ENCODE measurements at places on chromosomes 7 and 10.

DNA sequence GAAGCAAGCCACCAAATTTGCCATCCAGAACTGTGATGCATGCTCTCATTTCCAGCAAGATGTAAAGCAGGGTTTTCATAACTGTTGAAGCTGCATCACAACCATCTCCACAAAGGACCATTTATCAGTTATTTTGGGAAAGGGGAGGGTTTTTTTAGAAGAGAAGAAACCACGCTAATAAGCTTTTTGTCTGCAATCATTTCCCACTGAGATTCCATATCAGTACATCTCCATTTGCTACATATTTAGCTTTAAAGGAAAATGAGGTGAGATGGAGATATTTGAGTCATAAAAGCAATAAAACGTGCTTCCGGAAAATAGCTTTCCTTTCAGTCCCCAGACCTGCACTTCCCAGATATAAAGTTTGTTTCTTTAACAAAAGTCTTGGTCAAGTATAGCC, 258.2 kb downstream of the FRMD4A start:
- no peak for DNase-seq
- H3K4me1 ChIP-seq, result no peaks in the 10 kb centered on the region
- no peak overlapping the region for H3K27ac ChIP-seq
- no peaks in the 10 kb centered on the region for H3K36me3 ChIP-seq
- H3K27me3 ChIP-seq, result no peaks in the 10 kb centered on the region

- no peak for DNase-seq
- peaks cover 3% of the 10 kb centered on the region for H3K4me1 ChIP-seq
- H3K27ac ChIP-seq, result peak overlapping the region; percentile 48
- H3K4me3 ChIP-seq, result peak overlapping the region; percentile 74
These were observed 566 bp downstream of the ASNS start for GRCh38 chr7:97871659-97872024.

DNA sequence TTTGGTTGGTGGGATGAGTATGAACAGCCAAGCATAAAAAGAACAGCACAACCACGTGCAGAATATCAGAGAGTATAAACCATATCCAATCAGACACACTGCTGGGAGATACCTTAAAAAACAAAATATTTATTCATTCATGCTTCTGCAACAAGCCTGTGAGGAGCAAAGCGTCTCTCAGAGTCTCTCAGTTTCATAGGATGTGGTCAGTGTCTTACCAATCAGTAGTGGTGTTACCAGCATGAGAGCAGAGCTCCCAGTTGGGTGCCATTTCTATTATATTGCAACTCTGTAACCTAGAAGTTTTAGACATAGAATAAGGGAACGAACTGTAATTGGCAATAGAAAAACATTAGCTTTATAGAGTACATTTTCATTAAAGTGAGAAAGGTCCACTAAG, 445.9 kb upstream of the LRRN3 start:
- no peaks in the 10 kb centered on the region for H3K36me3 ChIP-seq
- no peak for DNase-seq

DNA sequence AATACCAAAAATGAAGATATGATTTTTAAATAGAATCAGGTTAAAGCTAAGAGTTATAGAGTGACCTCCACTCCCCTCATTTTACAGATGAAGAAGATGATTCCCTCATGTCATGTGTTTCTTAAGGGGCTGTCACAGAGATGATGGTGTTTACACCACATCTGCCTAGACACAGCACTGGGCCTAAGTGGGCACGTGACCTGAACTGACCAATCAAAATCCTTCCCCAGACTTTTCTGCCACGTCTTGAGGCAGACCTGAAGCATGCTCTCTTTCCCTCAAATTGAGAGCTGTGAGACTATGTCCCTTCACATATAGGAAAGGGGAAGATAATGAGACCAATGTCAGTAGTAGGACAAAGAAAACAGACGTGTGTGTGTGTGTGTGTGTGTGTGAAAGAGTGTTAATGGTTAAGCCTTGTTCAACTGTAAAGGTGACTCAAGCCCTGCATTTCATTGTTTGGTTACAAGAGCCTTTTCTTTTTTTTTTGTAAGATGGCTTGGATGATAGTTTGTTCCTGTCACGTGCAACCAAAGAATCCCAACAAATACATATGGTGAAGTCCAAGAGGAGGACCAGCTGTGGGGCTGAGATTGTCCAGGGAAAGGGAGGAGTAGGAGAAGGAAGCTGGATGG, 172.8 kb upstream of the AOAH start:
- DNase-seq, result peak; percentile 17
- peaks cover 9% of the 10 kb centered on the region for H3K4me1 ChIP-seq
- no peaks in the 10 kb centered on the region for H3K27me3 ChIP-seq
- no peaks in the 10 kb centered on the region for H3K36me3 ChIP-seq
- H3K27ac ChIP-seq, result no peak overlapping the region

DNA sequence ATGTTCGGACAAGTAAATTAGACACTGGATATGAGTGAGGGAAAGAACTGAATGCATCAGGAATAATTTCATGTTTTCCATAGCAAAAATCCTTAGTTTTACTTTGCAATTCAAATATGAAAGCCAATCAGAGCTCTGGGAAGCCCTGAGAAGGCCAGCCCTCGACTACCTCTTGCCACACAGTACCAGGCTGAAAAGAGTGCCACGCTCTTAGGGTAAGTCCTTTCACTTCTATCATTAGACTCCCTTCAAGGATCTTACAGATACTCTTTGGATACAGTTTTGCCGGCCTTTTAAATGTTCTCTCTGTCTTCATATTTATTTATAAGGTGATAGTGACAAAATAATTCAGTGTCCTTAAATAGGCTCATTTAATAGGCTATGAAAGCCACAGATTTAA, 1.9 kb downstream of the COBL start:
- peaks cover 29% of the 10 kb centered on the region for H3K4me1 ChIP-seq
- no peak for DNase-seq
- H3K4me3 ChIP-seq, result peak overlapping the region; percentile 93
- H3K27ac ChIP-seq, result peak overlapping the region; percentile 99
- peaks cover 11% of the 10 kb centered on the region for H3K27me3 ChIP-seq
- no peaks in the 10 kb centered on the region for H3K36me3 ChIP-seq

DNA sequence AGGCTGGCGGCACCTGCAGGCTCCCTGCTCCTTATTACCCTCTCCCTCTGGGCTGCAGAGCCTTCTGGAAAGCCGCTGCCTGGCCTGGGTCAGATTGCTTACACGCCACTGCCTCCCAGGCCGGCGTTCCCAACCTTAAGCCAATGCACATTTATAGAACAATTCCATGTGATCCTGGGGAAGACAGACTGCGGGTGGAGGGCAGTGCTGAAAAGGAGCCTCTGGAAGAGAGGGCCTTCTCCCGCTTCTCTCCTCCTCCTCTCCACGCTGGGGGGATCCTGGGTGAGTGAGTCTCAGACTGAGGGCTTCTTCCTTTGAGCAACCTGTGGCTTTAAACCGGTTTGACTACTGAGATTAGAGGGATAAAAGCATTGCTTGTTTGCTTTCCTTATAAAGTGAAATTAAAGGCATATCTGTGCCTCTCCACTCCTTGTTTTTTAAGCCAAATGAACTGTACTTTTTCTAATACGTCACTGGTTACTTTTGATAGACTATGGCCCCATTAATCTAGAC, 5.5 kb downstream of the TACC2 start:
- peaks cover 25% of the 10 kb centered on the region for H3K4me1 ChIP-seq
- no peaks in the 10 kb centered on the region for H3K36me3 ChIP-seq
- H3K27me3 ChIP-seq, result no peaks in the 10 kb centered on the region
- peak overlapping the region; percentile 66 for H3K27ac ChIP-seq
- peak; percentile 48 for DNase-seq

DNA sequence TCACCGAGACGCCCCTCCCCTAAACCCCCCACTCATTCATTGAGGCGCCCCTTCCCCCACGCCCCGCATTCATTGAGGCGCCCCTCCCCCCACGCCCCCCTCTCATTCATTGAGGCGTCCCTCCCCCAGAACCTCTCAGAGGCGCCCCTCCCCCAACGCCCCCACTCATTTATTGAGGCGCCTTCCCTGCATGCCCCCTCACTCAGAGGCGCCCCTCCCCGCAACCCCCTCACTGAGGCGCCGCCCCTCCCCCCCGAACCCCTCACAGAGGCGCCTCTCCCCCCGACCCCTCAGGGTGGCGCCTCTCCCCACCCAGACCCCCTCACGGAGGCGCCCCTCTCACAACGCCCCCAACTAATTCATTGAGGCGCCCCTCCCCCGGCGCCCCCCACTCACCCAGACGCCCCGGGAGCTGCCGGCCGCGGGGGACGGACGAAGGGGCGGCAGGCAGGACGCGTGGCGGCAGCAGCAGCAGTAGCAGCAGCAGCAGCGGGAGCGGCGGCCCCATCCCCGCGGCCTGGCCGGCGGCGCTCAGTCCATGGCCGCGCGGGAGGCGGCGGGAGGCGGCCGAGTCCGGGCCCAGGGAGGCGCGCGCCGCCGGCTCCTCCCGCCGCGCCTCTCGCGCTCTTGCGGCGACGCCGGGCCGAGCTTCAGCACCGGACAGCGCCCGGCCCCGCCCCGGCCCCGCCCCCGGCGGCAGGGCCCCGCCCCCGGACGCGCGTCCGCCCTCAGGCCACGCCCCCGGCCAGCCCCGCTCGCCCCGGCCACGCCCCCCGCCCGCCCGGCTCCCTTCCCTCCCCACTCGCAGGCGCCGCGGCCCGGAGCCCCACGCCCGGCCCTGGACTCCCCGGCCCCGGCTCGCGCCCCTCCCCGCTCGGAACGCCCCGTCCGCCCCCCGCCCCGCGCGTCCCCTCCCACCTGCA, at the start of gene PTPRN2:
PTPRN2 (minus strand) TSS at position 662 of the 923 bp plus-strand sequence.
- H3K27ac ChIP-seq, result no peak within 1 kb of the TSS
- no peaks in the 10 kb centered on the region for H3K36me3 ChIP-seq
- DNase-seq, result peak; percentile 53

DNA sequence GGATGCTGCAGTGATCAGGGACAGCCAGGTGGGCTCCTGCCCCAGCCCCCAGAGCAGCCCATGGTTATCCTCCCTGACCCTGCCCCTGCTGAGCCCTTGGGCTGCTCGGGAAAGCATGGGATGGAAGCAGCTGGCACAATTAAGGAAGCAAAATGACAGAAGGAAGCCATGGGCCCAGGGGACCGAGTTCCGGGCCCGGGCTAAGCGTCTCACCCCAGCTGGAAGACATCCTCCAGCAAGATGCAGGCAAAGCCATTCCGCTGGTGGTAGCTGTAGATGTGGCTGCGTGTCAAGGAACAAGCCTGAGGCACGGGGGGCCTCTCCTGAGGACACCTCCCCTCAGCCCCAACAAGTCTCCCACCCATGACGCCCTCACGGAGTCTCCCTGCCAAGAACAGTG, 1.1 kb downstream of the ATG9B start:
- no peak overlapping the region for H3K27ac ChIP-seq
- no peaks in the 10 kb centered on the region for H3K36me3 ChIP-seq
- DNase-seq, result no peak
- peaks cover 33% of the 10 kb centered on the region for H3K27me3 ChIP-seq
- no peak overlapping the region for H3K4me3 ChIP-seq
- peaks cover 10% of the 10 kb centered on the region for H3K4me1 ChIP-seq
